ENCODE measurements at places on chromosomes 3 and 15.

- DNase-seq = no peak
These were observed 12.6 kb downstream of the FAM107A start for GRCh38 chr3:58564456-58565160.

DNA sequence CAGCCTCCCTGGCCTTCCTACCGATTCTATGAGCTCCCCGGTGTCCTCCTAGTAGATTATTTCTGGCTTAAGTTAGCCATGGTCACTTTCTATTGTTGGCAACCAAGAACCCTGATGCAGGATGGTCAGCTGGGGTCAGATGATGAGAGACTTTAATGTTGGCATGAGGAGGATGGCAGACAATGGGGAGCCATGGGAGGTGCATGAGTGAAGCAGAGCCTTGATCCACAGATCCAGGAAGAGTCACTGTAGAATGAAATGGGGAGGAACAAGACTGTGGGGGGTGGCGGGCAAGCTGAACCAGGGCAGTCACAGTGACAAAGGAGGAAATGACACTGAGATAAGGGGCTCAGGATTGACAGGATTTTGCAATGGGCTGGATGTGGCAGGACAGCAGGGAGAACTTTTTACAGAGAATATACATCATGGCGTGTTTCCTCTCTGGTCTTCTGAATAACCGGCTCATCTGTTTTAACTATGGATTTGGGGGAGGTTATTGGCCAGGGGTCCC is 60.9 kb downstream of the RPLP1 start:
- DNase-seq = no peak

DNA sequence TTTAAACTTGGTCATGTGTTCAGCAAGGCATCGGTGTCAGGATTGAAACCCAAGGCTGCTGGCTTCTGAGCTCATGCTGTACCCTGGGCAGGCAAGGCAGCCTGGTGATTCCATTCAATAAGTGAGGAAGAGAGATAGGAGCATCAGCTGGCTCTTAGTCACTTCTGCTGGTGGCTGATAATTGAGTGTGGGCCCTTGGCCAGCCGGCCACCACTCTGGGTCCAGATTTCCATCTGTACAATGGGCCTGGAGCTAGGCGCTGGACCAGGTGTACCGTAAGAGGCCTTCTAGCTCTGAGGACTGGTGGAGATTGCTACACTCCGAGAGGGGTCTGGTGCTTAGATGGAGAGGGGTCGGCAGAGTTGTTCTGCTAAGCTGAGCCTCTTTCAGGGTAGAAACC is 4.3 kb downstream of the CD276 start:
- DNase-seq = no peak

GRCh38 chr3:16381426-16381825 is 116.4 kb downstream of the OXNAD1 start:
- DNase-seq = no peak

- DNase-seq = no peak
These were observed 41.2 kb upstream of the SLC6A11 start for GRCh38 chr3:10774825-10775224.

- DNase-seq = no peak
These were observed 26.7 kb downstream of the NRROS start for GRCh38 chr3:196666001-196666867.

GRCh38 chr3:154571553-154572226 is 141.7 kb upstream of the GPR149 start:
- DNase-seq = no peak

- no peak for DNase-seq
These were observed 278.7 kb upstream of the SATB1 start for GRCh38 chr3:18703798-18704197.

- no peak for DNase-seq
These were observed 36.5 kb downstream of the ALS2CL start for GRCh38 chr3:46656778-46657556.

DNA sequence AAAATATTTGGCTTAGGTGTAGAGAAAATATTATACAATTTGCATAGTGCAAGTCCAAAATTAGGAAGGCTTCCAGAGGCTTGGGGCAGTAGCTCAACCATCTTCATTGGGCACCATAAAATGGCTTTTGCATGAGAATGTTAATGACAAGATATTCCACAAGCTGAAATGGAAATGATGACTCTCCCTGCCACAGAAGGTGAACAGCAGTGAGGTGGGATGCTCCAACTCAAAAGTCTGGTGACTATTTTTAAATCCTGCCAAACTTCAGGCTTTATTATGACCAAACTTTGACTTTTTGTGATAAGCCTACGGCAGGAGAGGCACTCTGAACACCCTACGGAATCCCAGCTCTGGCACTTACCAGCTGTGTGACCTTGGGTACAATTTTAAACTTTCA is 37.6 kb downstream of the ARHGEF3 start:
- no peak for DNase-seq

DNA sequence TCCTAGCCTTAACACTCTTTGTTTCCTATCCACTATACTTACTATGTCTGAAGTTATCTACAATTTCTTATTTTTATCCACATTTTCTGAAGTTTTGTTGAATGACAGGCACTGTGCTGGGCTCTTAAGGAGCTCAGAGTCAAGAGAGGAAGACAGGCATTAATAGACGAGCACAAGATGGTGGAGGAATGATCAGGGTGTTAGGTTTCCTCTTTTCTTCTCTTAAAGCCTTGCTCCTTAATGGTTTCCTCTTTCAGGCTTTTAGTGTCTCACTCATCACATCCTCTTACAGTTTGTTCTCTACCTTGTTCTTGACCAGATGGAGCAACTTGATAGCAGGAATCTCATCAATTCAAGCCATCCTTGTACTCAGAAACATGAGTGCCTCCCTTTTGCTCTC is 52.9 kb upstream of the BCL6 start:
- DNase-seq = no peak

- DNase-seq = no peak
These were observed 87.8 kb upstream of the MDFIC2 start for GRCh38 chr3:70400194-70400593.

DNA sequence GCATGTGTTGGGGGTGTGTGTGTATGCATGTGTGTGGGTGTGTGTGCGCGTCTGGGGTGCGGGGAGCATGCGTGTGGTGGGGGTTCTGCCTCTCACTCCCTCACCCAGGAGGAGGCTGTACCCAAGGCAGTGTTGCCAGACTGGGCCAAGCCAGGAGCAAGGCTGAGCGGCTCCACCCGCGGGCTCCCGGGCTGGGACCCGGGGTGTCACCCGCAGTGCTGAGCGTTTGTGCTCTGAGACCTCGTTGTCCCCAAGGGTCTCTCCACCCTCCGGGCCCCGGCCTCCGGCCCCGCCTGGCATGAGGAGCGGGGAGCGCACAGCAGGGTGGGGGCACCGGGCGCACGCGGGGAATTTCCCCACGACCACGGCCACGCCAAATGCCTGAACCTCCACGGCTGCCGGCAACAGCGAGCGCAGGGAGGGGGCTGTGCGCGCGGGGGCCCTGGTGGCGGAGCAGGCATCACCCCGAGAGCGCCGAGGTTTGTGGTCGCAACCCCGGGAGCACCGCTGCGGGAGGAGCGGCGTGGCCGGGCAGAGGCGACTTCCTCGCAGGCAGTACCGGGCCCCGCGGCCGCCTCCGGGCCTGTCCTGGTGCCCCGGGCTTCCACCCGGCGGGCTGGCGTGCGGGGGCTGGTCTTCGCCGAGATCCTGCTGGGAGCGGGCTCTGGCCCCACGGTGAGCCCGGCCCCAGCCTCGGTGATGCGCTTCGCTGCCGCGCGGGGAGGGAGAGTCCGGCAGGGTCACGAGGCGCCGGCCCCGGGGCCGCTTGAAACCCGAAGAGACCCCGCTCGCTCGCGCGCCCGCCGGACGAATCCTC is 7.4 kb upstream of the OCA2 start:
- no peak for DNase-seq

DNA sequence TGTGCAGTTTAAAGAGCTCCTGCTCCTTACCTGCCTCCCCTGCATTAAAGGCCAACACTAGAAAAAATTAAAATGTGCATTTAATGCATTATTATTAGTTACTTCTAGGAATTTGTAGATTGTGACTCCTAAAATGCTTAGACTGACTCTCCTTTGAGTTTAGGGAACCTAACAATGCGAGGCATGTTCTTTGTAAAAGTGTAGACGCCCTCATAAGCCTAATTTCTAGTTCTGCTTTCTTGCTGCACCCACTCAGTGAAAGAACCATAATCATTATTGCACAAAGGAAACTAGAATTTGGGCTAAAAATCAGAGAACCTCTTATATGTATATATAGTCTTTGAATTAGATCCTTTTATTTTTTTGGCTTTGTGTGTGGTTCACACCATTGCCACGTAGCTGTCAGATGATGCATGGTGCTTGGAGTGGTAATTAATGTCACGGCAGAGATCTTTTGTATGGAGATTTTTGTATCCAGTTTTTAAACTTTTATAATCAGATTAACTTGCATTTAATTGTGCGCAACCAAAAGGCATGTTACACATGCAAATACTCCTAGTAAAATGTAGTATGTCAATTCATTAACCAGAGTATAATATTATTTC is 710 bp downstream of the ABHD10 start:
- no peak for DNase-seq
